Activated CD4-positive, alpha-beta T cell treated with anti-CD3 and anti-CD28 coated beads, Interleukin-2, amount 50 U/mL, for 16 hours (primary cell): ENCODE measurements at places on chromosomes 5 and 9.

GRCh38 chr5:87949676-87950631 lies 318.7 kb downstream of the TMEM161B start:
- no peak for DNase-seq

DNA sequence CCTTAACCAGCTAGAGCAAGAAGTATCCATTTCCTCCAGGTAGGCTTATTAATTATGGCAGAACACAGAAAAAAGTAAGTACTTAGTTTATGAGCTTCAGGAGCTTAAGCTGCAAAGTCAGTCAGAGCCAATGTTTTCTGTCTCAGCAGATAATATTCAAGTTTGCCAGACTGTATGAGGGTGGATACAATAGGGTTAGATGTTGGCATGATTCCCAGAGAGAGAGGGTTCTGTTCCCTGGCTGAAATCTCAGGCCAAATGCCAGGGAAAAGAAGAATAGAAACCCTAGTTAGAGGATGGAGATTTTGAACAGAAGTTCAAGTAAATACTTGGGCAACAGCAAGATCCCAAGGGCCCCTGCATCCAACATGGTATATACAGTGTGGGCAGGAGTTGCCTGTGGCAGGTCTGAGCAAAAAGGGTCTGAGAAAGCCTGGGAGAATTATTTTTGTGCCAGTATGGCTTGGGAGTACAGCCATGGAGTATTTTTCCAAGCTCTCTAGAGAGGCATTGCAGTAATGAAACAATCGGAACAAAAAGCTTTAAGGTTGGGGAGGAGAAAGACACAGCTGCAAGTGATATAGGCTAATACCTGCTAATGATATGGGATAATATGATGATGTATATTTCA lies 31.0 kb upstream of the ISOC1 start:
- DNase-seq = no peak

DNA sequence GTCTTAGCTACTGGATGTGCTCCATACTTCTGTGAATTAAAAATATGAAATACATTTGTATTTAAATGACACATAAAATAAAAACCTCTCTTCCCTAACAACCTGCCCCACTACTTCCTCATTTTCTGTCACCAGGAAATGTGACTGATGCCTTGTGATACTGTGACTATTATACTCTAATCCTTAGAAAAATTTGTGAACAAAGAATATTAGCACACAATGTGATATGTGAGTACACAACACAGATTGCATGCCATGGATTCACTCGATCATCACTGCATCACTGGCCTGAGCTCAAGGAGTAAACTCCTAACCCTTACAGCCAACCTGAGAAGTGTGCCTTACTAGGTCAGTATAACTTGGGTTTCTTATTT lies 281.0 kb downstream of the EFNA5 start:
- DNase-seq = no peak

DNA sequence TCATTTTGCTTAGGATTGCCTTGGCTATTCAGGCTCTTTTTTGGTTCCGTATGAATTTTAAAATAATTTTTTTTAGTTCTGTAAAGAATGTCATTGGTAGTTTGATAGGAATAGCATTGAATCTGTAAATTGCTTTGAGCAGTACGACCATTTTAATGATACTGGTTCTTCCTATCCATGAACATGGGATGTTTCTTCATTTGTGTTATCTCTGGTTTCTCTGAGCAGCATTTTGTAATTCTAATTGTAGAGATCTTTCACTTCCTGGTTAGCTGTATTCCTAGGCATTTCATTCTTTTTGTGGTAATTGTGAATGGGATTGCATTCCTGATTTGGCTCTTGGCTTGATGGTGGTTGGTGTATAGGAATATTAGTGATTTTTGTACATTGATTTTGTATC lies 6.3 kb upstream of the UBE2QL1 start:
- no peak for DNase-seq

DNA sequence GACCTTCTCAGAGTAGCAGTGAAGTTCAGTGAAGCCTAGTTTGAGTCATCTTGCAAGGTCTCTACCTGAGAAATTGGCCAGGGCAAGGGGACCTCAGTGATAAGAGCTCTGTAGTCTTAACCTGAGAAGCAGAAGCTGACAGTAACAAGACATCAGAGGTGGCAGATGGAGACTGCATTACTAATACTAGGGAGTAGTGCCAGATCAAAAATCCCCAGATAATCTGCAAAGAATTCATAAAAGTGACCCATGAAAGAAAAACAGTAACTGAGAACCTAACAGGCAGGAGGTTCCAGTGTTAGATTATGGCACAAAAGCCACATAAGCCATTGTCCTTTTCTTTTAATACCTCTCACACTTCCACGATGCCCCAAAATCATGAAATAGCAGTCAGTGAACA lies 175.5 kb downstream of the MUSK start:
- no peak for DNase-seq

- no peak for DNase-seq
These were observed 152.7 kb downstream of the SLIT3 start for GRCh38 chr5:169148138-169148740.

DNA sequence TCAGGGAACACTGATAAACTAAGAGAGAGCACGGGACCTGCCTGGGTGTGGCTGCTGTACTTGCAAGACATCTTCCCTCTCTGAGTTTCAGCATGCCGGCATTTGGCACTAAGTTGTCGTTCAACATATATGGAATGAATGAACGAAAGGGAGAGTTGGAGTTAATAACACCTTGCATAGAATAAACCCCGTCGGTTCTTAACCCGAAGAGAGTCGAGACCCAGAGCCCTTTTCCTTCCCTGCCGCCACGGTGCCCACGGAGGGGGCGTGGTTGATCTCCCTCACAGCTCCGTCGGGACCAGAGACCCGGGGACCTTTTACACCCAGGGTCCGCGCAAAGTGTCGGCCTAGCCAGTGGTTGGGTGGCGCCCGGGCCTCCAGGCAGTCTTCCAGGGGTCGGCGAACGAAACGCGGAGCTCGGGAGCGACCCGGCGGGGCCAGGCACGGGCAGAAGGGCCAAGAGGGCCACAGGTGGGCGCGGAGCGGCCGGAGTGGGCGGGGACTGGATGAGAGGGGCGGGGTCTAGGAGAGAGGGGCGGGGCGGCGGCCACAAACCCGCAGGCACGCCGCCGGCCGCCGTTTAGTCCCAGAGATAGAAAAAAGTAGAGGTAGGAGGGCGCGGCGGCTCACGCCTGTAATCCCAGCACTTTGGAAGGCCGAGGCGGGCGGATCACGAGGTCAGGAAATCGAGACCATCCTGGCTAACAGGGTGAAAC lies 735 bp upstream of the RPL26L1 start:
- DNase-seq = peak; percentile 58

- peak; percentile 77 for DNase-seq
These were observed 720 bp downstream of the NOTCH1 start for GRCh38 chr9:136544964-136545691.

- peak; percentile 27 for DNase-seq
These were observed 116.5 kb downstream of the ANKRD55 start for GRCh38 chr5:56116599-56117141.

- no peak for DNase-seq
These were observed 8.9 kb upstream of the ELOVL7 start for GRCh38 chr5:60852940-60853339.

GRCh38 chr5:56211298-56211865 lies 21.7 kb downstream of the ANKRD55 start:
- DNase-seq = no peak

DNA sequence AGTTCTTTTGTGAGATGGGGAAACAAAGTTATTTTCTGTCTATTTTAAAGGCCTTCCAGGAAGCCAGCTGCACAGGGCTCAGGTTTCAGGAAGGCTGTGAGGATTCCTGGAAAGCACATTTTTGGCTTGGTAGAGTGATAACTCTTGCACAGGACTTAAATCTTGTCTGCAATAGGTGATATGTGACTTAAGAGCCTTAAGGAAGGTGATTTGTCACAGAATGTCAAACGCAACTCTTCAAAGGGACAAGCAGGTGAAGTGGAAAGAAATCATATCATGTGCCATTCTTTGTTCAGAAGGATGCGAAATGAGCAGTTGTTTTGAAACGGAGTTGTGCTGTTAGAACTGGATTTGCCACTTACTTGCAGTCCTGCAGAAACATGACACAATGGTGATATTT lies 459.3 kb downstream of the MAT2B start:
- DNase-seq = no peak

- DNase-seq = no peak
These were observed 659.8 kb downstream of the TLE4 start for GRCh38 chr9:80231318-80232236.

DNA sequence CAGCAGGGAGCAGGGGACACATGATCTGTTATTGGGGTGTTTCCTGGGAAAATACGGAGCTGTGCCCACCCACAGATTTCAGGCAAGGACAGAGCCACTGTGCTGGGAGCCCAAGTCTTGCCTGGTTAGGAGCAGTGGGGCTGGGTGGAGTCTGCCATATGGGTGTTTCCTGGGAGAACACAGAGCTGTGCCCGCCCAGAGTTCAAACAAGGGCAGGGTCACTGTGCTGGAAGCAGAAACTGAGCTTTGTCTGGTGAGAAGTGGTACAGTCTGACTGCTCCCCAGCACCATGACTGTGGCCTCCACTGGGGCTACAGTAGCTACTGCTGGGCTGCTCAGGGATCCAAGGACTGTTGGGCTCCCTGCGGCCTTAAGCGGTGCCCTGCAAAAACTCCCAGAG lies 135.5 kb downstream of the MCTP1 start:
- no peak for DNase-seq

GRCh38 chr5:109553846-109554245 lies 135.9 kb upstream of the MAN2A1 start:
- no peak for DNase-seq

DNA sequence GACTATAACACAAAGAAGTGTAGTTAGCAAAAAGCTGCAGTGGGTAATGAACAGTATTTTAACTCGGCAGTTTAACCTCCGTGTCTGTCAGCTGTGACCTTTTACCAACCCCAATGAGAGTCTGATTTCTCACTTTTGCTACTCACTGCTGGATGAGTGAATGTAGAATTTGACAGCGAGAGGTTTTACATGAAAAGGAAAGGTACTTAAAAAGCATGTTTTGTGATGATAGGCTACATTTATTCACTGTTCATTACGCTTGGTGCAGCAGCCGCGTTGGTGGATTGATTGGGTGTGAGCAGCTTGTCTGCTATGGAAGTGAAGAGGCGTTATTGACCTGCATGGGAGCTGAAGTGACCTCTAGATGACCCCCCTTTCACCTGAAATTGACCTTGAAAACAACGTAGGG lies 867.7 kb downstream of the NR2F1-AS1 start:
- DNase-seq = no peak

DNA sequence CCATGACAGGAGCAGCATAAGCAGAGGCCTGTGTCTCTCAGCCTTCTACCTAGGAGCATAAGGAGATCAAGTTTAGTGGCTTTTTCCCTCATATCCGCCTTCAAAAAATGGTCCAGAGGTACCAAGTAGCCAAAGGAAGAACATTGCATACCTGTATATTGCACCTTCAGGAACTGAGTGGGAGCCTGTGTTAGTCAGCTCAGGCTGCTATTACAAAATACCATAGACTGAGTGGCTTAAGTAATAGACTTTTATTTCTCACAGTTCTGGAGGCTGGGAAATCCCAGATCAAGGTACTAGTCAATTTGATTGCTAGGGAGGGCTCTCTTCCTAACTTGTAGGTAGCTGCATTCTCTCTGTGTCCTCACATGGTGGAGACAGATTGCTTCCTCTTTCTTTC lies 597.4 kb upstream of the PTGER4 start:
- no peak for DNase-seq

GRCh38 chr5:163177971-163178370 lies 259.4 kb upstream of the CCNG1 start:
- no peak for DNase-seq

DNA sequence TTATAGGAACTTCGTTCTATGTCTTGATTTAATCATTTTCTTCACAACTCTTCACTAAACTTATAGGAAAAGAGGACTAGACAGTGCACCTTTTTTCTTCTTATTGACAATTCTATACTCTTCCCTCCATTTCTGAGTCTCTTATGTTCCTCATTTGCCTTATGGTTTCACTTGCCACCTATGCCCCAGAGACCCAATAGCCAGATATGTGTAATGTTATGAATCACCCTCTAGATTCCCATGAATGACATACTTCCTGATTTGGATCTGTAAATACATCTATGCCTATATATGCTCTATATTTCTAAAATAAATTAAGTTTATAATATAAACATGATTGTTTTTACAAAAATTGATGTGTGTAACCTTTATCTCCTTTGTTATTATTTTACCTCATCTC lies 514.1 kb upstream of the MEF2C start:
- DNase-seq = no peak

GRCh38 chr5:105905392-105905791 lies 1765.3 kb downstream of the EFNA5 start:
- DNase-seq = no peak

- DNase-seq = no peak
These were observed 166.1 kb downstream of the EDIL3 start for GRCh38 chr5:84218546-84218945.

- no peak for DNase-seq
These were observed 79.4 kb upstream of the ADRB2 start for GRCh38 chr5:148746826-148747535.

- no peak for DNase-seq
These were observed 42.9 kb upstream of the AFAP1L1 start for GRCh38 chr5:149228618-149229297.

DNA sequence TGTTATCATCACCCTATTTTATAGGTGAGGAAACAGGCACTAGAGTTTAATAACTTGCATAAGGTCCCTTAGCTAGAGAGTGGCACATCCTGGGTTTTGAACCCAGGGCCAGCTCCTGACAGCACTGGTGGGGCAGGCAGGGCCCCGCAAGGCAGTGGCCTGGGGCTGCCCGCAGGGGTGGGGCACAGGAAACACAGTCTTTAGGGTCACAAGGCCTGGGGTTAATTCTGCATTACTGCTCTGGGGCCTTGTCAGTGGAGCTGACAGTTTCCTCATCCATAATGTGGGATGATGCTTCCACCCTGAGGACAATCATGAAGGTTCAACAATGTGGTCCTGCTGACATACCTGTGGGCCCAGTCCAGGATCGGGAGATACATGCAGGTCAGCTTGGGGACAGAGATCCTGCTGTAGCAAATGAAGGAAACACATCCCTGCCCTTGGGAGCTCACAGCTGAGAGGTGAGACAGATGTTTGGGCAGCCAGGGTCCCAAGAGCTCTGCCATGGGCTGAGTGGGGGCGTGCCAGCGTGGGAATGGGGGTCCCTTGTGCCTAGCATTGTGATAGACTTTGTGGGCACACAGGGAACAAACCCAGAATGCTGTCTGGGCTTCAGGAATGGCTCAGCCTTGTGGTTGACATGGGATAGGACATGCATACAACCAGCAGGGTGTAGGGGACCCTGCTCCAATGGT lies 14.7 kb downstream of the FGF18 start:
- no peak for DNase-seq

DNA sequence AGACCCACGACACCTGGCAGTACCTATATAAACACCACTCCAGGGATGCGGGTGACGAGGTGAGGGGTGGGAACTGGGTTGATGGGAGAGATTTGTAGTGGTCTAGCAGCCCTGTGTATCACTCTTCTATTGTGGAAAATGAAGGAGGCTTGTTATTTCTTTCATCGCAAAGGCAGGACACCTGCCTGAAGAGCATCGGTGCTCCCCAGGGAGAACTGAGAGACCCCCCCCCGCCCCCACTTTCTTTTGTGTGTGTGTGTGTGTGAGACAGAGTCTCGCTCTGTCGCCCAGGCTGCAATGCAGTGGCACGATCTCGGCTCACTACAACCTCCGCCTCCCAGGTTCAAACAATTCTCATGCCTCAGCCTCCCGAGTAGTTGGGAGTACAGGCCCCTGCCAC lies 8.3 kb upstream of the WDR5 start:
- no peak for DNase-seq
